ENCODE measurements at places on chromosomes 2 and 18.

- no peak for DNase-seq
Observed at GRCh38 chr2:166673986-166674385, 179.9 kb upstream of the SCN7A start.

GRCh38 chr2:141201016-141201565, 929.7 kb downstream of the LRP1B start:
- DNase-seq: no peak

DNA sequence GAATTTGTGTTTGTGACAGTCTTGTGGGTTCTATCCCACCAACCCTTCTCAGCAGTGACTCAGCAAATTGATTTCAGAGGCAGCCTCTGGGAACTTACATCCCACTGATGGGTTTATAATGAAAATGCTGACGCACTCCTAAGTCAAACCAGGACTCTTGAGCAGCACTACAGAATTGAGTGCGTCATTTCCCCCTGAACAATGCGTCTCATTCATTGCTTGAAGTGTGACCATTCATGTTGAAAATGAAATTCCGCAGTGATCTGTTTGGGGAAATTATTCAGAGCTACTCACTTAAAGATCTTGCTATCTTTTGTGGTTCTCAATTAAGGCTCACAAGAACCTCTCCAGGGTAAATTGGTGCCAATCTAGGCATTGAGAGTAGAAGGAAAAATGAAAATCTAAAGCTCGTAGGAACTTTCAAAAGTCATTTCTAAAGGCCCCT, 417.7 kb upstream of the SLC14A2 start:
- DNase-seq: no peak

- DNase-seq: no peak
Observed at GRCh38 chr2:180577567-180577966, 402.8 kb upstream of the UBE2E3 start.

- no peak for DNase-seq
Observed at GRCh38 chr18:11666176-11666575, 22.9 kb upstream of the GNAL start.

DNA sequence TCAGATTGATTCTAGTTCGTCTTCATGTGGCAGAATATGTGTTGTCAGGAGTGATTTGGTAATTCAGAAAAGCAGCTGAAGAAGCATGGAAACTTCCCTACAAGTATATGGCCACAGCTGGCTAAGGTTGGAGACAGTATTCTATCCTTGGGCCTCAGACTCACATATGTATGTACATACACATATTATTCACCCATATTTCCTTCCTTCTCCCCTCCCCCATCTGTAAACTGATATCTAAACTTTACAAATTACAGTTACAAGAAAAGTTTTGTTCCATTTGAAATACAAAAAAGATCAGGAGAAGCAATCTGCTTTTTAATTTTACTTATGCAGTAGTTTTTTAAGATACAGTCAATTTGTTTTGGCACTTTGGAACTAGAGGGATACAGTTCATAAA, 3.1 kb downstream of the SP3 start:
- DNase-seq: no peak

- DNase-seq: no peak
Observed at GRCh38 chr2:226798422-226799210, 1.0 kb downstream of the IRS1 start.

DNA sequence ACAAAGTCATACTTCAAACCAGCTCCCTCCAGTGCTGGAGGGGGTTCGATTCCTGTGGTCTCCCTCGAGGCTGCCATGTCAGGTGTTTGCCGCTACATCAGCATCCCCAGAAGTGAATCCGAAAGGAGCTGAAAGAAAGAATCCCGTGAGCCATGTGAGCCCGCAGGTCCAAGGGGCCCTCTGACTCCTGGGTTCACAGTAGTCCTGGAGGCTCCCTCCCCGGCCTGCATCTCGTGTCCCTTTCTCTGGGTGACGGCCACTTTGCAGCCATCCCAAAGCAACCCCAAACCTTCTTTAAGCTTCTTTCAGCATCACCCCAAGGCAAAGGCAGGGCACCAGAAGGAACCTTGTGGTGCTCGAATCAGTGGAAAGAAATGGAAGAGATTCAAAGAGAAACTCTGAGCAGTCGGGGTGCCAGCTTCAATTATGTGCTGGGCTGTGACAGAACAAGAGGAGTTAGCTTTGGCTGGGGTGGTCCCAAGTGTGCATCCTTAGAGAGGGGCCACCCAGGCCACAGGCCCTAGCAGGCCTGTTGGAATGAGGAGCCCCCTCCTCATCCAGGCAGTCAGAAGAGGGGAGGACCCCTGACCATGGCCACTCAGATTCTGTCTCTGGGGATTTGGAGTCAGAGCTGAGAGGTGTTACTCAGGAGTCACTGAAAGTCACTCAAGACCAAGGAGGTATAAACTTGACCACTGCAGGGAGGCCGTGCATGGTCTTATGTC, 59.7 kb downstream of the CIB4 start:
- DNase-seq: no peak

Data from substantia nigra (tissue), 51 donors.